Coronary artery (tissue), 2 donors: ENCODE measurements at places on chromosomes 6 and 20.

DNA sequence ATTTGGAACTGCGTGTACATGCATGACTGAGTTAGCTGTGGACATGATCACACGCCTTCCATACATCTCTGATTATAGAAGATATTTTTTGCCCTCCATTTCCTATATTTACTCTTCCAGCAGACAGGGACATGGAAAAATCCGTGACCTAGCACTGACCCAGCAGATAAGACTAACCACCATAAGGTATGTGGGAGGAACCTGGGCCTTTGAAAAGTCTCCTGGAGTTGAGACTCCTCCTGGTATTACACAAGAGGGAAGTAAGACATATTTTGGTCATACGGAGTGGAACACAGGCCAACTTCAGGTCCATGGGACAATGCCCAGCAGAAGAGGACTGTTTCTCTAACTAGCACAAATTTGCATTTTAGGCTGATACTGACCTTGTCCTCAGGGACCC lies 13.7 kb upstream of the SIRPB1 start:
- no peak for DNase-seq

DNA sequence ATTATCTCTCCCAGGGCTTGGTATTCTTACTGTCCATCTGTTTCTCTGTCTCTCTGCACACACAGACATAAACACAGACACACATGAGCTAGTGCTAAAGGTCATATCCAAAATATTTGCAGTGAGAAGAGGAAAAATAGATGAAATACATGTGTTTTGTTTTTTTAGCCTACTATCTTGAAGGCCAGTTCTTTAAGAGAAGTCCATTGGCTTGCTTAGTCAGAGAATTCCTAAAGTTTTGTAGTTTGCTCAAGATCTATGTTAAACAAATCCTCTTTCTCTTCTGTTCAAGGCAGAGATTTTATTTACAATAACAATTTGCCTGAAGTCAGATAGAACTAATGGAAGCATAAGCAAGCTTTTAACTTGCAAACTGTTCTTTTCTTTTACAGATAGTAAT lies 120.0 kb upstream of the AKIRIN2 start:
- DNase-seq, result no peak

DNA sequence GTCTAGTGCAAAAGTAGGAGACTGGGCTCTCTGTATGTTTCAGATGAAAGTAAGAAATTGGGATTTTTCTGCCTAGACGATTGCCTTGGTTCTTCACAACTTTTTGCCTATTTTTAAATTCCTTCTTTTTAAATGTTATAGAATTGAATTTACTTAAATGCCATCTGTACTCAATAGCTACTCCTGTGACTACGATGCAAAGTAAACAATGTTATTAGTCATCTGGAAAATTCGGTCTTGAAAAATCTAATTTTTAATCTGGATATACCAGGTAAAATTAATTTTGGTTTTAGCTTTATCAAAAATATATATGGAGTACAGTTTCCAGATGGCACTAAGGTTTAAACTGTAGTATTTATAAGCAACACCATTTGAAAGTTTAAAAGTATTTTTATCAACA lies 472.2 kb downstream of the UTRN start:
- no peak for DNase-seq

- no peak for DNase-seq
Observed at GRCh38 chr20:3613821-3614440, 49.3 kb downstream of the GFRA4 start.

GRCh38 chr20:10131732-10132345 lies 86.8 kb upstream of the SNAP25 start:
- DNase-seq, result no peak

DNA sequence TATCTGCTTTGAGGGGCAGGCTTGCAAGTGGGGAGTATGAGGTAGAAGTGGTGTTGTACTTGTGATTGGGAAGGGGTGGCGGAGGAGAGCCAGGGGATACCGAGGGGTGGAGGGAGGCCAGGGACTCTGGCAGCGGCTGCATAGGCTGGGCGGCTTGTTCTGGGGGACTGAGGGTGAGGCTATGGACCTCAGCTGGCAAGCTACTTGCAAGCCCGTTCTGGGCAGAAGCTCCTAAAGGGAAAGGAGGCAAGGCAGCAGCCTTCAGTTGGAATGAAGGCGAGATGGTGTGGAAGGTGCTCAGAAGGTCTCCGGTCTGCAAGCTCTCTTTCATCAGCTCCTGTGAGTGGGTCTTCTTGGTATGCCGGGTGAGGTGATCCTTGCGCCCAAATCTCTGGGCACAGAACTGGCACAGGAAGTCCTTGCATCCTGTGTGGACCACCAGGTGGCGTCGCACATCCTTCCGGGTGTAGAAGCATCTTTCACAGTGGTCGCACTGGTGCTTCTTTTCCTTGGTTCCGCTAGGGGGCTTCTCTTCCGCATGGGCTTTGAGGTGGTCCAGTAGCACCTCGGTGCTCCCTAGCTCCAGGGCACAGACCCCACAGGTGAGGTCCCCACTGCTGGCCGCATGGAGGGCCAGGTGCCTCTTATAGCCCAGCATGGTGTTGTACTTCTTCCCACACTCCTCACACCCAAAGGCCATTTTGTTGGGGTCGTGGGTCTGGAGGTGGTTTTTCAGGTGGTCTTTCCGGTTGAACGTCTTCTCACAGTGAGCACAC lies 66.0 kb downstream of the PLAGL1 start:
- no peak for DNase-seq

- no peak for DNase-seq
Observed at GRCh38 chr6:124073021-124073420, 269.4 kb downstream of the NKAIN2 start.

GRCh38 chr20:31607640-31608250 lies 2.7 kb downstream of the ID1 start:
- no peak for DNase-seq

DNA sequence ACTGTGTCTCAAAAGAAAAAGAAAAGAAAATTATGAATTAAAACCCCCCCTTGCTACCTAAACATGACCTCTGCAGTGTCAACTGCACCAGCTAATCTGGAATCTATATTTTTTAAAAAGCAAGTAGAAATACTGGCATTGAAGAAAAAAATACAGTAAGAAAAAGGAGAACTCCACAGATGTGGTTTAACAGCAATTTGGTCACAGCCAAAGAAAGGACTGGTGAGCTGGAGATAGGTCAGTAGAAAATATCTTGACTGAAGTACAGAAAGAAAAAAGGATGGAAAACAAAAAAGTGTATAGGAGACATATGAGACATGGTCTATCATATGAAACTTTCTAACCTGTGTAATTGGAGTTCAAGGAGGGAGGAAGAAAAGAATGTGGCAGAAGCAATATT lies 44.1 kb upstream of the ERVFRD-1 start:
- DNase-seq, result no peak

DNA sequence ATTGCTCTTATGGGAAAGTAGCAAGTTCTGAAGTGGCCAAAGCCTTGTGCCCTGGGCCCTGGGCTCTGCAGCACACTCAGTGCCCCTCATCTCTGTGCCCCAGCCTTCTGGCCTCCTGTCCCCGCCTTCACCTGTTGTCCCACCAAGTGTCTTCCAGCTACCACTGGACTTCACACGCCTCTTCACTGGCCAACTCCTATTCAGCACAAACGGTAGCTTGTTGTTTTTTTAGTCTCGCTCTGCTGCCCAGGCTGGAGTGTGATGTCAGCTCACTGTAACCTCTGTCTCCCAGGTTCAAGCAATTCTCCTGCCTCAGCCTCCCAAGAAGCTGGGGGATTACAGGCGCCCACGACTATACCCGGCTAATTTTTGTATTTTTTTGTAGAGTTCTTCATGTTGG lies 4.8 kb downstream of the CCHCR1 start:
- DNase-seq, result no peak

- DNase-seq, result no peak
Observed at GRCh38 chr20:14543040-14543439, 205.6 kb upstream of the FLRT3 start.
